ENCODE measurements at places on chromosomes 13 and 19. TPM values are rescaled to one million over a fixed set of nuclear protein-coding genes. Genes with fewer than 3 reads are reported as not detected.

CERS1 gene
- not detected for total RNA-seq

LHFPL6 gene
- 75.2 TPM for total RNA-seq

SYDE1 gene
- 35.2 TPM for total RNA-seq

FXYD7 gene
- not detected for total RNA-seq

ZNF358 gene
- total RNA-seq: 39.8 TPM

NMRK2 gene
- not detected for total RNA-seq

B3GNT8 gene
- total RNA-seq: 12.6 TPM

KCNJ14 gene
- 0.82 TPM for total RNA-seq

C19orf33 gene
- 4.2 TPM for total RNA-seq

SPACA4 gene
- not detected for total RNA-seq

ZNF582 gene
- total RNA-seq: 2.7 TPM

CCDC8 gene
- 0.49 TPM for total RNA-seq

RNF225 gene
- not detected for total RNA-seq

RNF17 gene
- not detected for total RNA-seq

IGFLR1 gene
- total RNA-seq: 4.4 TPM

CXCL17 gene
- total RNA-seq: not detected

KPNA3 gene
- total RNA-seq: 54.0 TPM

APOC1 gene
- 394 TPM for total RNA-seq

C19orf38 gene
- 5.1 TPM for total RNA-seq

ZNF223 gene
- 2.9 TPM for total RNA-seq
